Bone marrow (tissue), 2 donors: ENCODE measurements at places on chromosomes 2 and 18.
A peak's percentile ranks its signal among the peaks of the same experiment; 100 is the strongest.

GRCh38 chr2:95004287-95004686 is 21.2 kb upstream of the MAL start:
- no peak for DNase-seq

DNA sequence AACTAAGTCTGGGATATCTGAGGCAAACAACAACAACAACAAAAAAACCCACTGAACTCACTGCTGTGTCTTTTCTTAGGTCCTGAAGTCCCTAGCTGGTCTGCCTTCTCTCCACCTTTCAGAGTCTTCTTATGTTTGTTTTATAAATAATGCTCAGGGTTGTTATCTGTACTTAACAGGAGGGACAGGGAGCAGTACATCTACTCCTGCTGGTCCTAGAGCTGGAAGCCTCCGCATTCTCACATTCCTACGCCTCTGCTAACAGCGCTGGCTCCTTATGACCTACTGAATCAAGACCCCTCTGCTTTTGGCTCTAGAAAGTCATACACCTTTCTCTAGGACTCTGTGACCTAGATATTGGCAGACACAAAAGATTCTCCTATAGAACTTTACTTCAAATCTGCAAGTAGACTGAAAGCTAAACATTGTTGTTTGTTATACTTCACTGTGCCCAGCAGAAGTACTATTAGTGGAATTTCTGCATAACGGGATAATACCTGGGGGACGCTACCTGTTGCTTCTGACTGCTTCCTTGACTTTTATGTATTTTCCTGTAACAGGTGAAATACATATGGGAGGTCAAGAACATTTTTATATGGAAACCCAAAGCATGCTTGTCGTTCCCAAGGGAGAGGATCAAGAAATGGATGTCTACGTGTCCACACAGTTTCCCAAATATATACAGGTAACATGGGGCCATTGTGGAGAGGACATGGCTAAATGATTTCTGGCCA is 48.6 kb downstream of the AOX1 start:
- DNase-seq = no peak

- DNase-seq = peak; percentile 80
These were observed 98.4 kb downstream of the UXS1 start for GRCh38 chr2:106095478-106096298.

GRCh38 chr2:217980591-217980990 is 22.2 kb downstream of the TNS1 start:
- DNase-seq = no peak

DNA sequence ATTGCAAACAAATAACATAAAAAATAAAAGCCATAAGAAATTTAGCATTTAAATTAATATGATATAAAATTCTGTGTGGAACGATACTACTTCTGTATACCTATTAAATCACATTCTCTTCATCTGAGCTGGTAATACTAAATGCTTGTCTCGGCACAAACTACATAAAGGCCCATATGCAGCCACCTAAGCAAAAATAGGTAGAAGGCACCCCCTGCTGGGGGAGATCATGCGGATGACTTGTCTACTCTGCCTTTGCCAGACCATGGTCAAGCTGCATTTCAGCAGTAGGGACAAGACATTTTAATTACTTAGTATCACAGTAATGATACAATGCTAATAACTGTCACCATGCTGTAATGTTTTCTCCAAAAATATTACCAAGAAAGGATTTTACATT is 108.0 kb downstream of the CDH19 start:
- no peak for DNase-seq

DNA sequence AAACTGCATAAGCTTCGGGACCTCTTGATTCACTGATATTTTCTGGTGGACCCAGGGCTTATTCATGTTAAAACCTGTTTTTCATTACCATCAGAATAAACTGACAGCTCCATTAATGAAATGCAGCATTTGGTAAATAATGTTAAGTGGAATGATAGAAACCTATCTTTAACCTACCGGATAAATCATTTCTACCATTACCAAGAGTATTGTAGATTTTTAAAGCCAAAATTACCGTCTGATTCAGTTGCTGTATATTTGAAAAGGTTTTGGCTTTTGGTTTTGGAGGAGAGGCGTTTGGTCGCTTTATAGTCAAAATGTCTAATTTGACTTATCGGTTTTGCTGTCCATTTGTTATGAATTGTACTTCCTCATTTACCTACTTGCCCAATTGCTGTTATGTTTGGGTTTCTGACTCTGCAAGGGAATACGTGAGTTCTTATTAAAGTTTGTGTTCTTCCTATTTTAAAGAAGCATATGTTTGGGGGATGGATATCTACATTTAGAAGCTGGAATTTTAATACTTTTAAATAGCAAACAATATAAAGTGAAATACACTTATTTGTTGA is 1.0 kb upstream of the CUL3 start:
- no peak for DNase-seq

DNA sequence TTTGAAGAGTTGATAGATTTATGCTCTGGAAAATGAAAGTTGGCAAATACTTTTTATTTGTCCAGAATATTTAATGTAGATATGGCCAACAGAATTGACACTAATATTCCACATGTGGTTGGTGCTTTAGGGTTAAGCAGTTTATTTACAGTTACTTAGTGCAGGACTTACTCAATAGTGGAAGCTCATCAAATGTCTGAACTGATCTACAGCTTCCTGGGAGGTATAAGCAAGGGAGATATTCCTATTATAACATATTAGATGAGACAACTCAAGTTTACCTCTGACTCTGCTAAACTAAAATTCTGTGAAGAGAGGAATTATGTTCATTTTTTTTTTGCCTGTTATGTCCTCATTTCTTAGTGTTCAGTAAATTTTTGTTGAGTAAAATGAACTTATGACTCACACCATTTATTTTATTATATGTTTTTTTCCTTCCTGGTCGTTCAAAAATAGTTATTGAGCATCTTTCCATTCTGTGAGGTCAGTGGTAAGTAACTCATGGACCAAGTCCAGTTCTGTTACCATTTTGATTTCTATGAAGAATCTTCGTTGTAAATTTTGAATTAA is 13.6 kb downstream of the ABI2 start:
- DNase-seq = no peak

DNA sequence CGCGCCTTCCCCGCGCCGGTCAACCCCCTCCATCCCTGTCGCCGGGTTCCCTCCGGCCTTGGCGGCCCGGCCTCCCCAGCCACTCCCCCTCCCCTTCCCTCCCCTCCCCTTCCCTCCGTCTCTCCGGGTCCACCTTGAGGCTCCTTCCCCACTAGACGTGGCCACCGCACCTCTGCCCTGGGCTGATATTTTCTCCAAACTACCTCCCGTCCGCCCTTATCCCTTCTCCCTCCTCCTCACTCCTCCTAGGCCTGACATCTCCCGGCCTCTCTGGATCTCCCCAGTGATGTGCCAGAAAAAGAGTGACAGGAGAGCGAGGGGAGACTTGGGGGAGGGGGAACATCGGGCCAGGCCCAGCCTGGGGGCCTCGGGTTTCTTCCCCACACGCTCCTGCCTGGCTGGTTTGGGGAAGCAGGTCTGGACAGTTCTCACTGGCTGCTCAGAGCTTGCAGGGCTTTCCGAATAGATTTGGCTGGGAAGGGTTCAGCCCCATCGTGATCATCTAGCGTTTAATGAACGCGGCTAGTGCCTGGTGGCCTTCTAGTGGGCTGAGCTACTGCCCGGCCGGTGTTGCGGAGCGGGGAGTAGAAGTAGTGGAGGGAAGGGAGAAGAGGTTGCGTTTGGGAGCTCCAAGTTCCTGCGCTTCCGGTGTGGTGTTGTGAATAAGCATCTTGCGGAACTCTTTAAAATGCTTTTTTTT is 641 bp downstream of the MAPRE3 start:
- DNase-seq = no peak

- DNase-seq = no peak
These were observed 63.9 kb downstream of the LDAH start for GRCh38 chr2:20758997-20759396.

DNA sequence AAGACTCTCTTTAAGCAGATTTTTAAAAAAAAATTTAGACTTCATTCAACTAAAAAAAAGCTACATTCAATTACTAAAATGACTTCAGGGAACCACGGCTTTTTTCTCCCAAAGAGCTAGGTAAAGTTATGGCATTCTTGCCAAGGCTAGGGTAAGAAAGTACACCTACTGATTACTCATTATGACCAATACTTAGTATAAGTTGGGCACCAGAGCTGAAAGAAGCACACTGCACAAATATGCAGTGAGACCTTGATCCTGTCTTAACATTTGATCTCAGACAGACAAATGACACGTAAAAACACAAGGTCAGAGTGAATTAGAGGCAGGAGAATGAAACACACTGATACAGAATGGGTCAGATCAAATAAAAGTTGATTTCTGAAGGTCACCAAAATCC is 88.7 kb downstream of the THADA start:
- DNase-seq = no peak

DNA sequence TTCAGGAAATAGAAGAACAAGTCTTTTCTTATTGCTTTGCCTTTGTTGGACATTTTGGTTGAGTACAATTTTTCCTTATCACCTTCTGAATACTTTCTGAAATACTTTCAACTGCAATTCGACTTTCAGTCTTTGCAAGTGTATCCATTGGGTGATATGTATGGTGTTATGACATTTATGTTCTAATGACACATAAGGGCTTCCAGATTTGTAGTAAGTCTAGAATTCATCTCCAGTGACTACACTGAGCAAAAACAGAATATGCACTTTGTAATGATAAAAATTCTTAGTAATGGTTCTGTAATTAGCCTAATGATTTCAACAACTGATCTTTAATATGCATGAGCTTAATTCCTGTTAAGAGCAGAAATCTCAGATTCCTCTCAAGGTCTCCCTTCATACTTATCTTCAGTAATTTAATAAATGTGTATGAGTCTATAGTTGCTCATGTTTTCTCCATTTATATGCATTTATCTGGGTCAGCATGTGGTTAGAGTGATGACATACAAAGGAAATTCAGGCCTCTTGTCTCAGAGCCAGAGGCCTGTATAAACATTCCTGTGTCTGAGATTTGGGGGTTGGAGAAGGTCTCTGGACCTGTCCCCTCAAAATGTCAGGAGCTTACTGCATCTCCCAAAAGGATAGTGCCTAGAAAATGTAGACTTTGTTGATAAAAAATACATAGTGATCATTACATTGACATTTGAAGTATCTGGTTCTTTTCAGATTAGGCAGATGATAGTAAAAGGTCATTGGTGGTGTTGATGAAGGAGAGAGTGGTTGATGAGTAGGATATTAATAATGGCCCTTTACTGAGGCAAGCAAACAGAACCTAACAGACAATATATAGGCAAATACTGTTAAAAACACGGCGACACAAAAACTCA is 114.9 kb downstream of the QPCT start:
- no peak for DNase-seq

GRCh38 chr18:79326413-79327198 is 69.1 kb upstream of the NFATC1 start:
- no peak for DNase-seq

DNA sequence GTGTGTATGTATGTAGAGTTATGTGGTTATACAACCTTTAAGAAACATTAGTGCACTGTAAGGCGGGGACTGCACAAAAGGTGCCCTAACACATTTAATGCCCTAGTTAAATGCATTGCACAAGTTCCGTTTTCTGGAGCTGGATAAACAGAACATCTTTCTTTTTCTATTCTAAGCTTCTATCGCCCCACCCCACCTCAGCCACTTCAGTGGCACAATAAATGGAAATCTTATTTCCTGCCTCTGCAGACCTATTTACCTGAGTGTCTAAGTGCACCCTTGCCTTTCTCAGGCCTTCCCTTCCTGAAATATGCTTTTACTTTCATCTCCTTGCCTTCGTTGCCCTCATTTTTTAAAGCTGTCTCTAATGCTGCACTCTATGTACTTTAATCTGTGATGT is 123.5 kb downstream of the TANC1 start:
- no peak for DNase-seq

DNA sequence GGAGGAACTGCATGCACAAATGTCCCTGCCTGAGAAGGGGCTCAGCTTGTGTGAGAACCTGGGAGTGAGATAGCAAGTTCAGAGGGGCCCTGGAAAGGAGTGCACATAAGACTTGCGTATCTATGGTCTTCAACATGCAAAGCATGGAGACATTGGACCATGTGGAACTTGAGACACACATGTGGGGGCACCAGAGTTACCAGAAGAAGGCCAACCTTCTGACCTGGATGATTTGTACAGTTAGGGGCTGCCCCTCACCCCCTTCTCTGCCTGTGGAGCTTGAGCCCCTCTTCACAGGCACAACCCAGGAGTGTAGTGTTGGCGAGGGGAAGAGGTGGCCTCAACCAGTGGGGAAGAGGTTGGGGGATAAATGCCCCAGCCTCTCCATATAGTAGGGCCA is 165.0 kb upstream of the ARL4C start:
- DNase-seq = no peak

DNA sequence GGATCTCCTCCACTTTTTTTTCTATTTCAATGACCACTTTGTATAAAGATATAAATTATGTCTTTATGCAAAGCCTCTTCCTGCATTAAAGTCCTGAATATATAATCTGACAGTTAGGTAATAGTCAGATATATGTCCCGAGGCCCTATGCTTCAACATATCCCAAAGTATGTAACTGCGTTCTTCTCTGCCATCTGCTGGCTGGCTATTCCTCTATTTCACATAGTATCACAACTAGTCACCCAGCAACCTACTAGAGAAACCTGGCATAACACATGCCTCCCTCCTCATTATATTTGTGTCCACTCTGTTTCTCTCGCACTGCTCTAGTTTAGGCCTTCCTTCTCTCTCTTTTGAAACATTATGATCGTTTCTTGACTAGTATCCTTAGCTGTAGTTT is 640.8 kb downstream of the DPP10 start:
- no peak for DNase-seq

DNA sequence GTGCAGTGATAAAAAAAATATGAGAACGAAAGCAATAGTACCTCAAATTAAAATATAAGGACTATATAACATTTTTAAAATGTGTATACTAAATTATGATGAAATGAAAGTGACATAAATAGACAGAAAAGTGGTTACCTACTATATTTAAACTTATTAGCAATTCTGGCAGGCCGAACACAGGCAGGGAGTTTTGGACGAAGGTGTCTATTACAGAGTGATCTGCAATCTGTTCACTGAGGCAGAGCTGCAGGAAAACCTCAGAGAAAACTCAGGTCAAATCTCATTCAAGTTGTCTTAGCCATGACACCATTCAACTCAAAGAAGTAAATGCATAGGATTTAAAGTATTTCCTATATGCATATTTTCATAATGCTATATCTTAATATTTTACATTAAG is 274.8 kb upstream of the GULP1 start:
- no peak for DNase-seq

GRCh38 chr2:31051258-31052140 is 86.7 kb downstream of the GALNT14 start:
- no peak for DNase-seq

DNA sequence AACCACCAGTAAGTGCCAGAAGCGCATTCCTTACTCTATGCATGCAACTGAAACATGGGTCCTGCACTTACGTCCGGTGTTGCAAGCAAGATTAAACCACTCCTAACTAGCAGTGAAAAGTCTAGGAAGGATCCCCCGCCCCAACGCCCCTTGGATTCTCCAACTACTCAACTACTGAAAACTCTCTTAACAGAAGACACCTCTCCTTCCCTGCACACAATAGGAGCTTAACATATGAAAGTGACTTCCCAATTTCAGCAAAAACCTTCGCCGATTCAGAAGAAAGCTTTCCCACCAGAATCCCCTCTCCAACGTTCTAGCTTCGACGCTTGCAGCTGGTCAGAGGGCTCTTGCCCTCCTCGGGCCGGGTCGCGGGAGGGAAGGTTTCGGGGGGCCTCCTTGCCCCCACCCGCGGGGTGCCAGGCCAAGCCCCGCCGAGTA is 578 bp downstream of the IWS1 start:
- no peak for DNase-seq

- no peak for DNase-seq
These were observed 598.9 kb upstream of the LINC00305 start for GRCh38 chr18:64747803-64748202.
